ENCODE measurements at places on chromosomes 6 and 20.

DNA sequence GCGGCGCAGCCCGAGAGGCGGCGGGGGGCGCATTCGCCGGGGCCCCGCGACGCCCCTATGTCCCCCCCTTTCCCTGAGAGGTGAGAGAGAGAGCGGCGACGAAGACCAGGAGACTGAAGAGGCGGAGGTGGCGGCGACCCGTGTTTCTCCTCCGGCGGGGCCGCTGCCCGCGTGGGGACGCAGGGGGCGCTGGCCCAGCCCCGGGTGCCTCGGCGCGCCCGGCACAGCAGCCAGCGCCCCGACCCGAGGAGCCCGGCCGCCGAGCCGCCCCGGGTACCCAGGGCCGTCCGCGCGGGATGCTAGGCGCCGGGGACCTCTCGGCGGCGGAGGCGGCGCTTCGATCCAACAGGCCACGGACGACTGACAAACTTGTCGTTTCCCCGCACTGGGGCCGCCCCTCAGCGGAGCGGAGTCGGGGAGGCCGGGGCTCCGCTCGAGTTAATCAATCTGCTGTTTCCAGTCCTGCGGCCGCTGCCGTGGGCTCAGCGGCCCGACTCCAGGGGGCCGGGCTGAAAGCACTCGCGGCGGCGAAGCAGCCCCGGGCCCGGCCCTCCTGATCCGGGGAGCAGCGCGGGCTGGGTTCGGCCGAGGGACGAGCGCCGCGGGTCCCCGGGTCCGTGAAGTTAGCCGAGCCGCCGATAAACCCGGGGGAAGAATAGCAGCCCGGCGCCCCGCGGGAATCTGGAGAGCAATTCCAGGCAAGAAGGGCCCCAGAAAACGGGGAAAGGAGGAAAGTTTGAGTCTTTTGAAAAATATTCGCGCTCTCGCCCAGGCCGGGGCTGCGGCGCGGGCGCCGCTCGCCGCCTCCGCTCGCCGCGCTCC, 631 bp downstream of the MDGA1 start:
- peak; percentile 50 for DNase-seq

DNA sequence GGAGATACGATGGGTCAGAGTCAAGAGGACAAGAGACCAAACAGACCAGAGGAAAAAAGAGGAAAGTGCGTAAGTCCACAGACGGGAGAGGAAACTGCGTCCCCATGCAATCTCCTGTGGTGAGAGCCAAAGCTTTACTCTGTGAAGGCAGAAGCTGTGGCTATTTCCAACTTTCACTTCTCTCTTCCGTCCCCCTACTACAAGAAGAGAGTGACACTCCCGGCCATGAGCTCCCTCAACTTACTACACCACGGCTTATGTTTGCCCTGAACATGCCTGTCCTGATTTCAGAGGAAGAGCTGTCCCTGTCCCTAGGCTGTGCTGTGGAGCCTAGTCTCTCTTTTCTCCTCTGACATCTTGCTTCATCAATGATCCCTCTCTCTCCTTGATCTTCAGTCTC, 11.5 kb upstream of the SSR1 start:
- DNase-seq = no peak

DNA sequence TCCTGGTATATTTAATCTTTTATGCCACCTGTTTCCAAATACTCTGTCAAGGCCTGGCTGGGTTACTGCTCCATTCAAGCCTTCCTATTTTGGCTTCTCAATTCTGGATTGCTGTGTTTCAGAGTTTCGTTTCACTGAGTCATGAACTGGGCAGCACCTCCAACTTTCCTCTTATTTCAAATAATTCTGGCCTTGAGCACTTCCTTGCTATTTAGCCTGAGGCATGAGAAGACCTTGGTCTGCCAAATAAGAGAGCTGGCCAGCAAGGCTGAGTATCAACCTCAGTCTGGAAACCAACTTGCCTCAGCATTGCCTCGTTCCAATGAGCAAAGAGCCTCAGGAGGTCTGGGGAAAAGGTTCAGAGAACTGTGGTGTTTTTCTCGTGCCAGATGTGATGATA, 66.6 kb downstream of the TNFAIP3 start:
- no peak for DNase-seq

DNA sequence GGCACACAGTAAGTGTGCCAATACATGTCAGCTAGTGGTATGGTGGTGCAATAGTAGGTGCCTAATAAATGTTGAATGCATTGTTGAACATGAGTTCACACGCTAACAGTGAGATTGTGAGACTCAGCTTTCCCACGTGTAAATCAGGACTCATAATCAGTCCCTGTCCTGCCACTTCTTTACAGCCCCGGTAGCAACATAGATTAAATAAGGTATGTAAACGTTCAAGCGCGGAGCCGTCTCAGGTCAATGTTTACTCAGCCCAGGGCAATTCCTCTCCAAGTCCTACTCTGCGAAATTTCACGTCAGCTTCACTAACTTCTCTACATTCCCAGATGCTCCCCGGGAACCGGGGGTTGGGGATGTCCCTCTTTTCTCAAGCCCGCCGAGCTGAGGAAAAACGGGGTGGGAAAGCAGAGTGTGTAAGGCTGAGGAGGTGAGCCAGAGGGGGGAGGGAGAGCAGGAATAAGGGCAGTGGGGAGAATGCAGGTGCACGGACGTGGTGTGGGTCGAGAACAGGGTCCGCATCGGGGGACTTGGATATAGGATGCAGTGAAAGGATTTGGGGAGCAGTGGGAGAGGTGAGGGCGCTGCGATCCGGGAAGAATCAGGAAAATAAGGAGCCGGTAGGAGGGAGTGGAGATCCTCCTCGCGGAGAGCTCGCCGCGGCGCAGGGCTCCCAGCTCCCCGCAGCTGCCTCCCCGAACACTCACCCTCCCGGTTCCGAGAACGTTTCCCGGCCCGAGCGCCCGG, 544 bp upstream of the TP53INP2 start:
- no peak for DNase-seq

- DNase-seq = no peak
Measured at GRCh38 chr6:168377484-168377855, 57.9 kb upstream of the DACT2 start.

DNA sequence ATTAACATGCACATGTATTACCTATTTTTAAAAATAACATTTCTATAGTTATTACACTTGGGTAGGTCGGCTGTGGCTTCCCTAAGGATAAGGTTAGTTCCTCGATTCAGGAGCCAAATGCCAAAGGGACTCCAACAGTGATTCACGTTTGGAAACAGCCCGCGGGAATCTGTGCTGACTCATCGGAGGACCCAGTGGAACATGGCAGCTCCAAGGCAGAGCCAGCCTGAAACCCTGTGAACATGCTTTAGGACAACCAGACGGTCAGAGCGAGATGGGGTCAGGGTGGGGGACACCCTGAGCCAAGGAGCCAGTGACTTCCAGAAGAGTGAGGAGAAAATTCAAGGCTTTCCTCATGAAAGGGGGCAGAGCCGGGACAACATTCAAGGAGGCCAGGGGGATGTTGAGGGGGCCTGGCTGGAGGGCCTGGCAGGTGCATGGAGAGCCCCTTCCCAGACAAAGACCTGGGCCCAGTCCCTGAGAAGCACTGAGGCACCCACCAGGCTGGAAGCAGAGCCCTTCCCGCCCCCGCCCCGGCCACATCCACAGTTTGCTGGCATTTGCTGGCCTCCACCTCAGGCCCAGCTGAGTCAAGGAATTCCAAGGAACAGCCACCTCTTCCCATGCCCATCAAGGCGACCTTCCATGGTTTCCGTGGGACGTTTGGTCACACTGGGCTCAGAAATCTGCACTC, 133.2 kb downstream of the SNX5 start:
- no peak for DNase-seq

DNA sequence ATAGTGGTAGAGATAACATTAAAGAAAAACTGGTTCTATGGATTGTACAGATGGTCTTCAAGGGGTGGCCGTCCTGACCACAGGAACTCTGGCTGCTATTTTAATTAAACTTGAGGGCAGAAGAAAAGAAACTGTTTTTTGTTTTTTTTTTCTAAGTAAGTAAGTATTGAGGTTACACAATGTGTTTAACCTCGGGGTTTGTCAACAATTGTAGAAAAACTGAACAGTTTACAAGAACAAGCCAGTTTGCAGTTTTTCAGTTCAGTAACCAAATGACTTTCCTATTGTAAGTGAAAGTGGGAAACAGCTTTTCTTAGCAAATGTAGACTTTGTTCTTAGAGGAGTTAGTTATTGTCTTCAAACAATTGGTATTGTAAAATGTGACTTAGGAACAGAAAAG, 77.0 kb downstream of the PLCB1 start:
- no peak for DNase-seq

- DNase-seq = no peak
Measured at GRCh38 chr20:19621072-19621471, 137.0 kb upstream of the RIN2 start.

GRCh38 chr6:167679790-167680604, 146.7 kb upstream of the AFDN start:
- DNase-seq = no peak

- DNase-seq = no peak
Measured at GRCh38 chr6:132964101-132964867, 149.9 kb downstream of the RPS12 start.
